GM04503 (cell line): ENCODE measurements at places on chromosomes 13 and 19.

DNA sequence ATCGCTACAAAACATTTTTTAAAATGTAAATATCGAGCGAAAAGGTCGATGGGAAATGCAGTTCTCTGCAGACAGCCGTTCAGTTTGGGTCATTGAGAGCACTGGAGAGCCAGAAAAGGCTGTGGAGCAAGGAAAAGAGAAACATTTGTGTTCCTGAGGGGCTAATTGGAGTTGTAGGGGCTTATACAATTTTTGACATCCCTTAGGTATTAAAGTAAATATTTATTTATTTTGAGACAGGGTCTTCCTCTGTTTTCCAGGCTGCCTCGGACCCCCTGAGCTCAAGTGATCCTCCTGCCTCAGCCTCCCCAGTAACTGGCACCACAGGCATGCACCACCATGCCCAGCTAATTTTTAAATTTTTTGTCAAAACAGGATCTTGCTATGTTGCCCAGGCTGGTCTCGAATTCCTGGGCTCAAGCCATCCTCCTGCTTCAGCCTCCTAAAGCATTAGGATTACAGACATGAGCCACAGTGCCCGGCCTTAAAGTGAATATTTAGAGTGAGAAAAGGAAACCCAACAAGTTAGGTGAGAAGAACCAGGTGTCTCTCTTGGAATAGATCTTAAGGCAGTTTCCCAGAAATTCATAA is 825 bp upstream of the YIF1B start:
- no peak for DNase-seq

DNA sequence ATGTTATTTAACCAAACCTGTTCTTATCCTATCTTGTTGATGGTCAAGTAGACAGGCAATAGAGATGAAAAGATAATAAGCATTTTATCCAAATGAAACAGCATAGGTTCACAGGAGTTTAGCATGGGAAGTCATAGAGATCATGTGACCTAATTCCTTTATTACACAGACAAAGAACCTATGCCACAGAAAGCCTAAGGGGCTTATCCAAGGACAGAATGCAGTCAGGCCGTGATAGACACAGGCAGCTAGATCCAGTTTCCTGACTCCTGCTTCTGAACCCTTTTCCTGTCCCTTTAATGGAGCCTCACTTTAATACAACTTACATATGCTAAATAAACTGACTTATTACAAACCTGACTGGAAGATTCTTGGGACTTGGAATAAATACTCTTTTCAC is 532.1 kb downstream of the IRS2 start:
- no peak for DNase-seq

- DNase-seq = no peak
Measured at GRCh38 chr13:99193152-99193551, 7.5 kb upstream of the UBAC2 start.

- DNase-seq = no peak
Measured at GRCh38 chr13:24145674-24146073, 14.8 kb upstream of the SPATA13 start.

GRCh38 chr13:79735228-79735627 is 254.3 kb downstream of the NDFIP2 start:
- DNase-seq = peak; percentile 13

GRCh38 chr19:56301886-56302620 is 12.6 kb downstream of the ZSCAN5A start:
- no peak for DNase-seq

DNA sequence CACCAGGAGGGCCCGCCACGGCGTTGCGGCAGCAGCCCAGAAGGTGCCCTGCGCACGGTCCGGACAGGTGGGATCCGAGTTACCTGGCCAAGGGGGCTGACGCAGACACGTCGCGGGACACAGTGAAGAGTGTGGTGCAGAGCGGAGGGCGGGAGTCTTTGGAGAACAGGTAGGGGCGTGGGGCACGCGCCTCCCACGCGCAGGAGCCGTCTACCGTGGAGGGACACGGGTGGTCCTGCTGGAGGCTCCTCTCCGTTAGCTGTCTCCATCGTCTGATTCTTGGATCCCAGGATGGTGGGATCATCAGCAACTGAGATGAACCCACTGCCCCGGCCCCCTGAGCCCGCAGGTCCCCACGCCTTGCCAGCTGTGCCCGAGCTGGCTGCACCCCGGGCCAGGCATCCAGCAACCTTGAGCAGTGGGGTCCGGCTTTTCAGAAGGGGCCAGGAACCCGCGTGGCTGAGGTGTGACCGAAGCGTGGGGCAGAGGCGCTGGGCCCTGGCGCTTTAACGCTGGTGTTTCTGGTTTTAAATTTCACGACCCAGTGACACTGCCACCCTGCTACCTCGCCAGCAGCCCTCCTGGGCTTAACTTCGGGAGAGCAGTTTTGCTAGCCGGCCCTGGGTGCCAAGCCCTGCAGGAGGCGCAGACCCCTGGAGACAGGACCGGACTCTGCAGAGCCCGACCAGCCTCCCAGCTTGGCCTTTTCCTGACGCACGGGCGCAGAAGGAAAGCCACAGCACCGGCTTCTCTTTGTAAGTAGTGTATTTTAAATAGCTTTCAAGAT is 7.3 kb downstream of the FGF22 start:
- no peak for DNase-seq

DNA sequence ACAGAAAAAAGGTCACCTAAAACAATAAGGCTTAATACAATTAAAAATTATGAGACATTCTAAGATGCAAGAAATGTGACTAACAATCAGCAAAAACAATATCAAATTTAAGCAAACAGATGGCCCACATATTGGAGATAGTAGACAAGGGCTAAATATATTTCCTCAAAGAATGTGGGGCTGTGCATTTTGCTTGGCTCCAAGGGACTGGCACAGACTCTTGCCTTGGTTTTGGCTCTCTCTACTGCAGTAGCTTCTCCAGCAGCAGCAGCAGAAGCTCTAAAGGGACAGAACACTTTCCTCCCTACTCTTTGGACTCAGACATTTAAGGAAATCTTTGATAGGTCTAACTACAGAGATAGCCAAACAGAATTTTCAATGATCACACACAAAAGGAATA is 38.2 kb upstream of the ZNF780A start:
- no peak for DNase-seq

DNA sequence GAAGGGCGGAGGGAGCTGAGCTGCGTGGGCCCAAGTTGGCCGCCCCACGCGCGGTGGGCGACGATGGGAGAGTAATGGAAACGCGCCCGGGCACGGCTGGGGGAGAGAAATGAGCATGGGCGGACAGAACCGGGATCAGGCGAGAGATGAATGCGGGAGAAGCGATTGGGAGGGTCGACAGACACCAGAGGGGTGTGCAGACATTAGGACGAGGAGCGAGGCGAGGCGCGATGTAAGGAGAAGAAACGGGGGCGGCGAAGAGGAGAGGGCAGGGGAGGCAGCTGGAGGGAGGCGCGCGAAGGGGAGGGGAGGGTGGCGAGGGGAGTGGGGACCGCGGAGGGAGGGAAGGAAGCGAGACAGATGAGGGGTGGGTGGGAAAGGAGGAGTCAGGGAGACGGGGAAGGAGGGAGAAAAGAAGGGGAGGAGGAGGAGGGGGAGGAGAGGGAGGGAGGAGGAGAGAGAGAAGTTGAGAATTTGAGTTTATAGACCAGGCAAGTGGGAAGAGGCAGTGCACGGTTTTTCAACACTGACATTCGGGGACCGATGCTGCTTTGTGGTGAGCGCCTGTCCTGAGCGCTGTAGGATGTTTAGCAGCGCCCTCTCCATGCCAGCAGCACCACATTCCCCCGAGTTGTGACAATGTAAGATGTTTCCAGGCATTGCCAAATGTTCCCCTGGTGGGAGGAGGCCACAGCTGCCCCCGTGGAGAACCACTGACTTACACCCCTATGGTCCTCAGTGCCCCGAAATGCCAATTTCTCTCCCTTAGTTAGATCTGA is at the start of gene SHISA7:
Gene SHISA7, minus strand, starts transcription at position 256 of the 779 bp plus-strand sequence. CDS start 437 bp downstream, outside the sequence.
- no peak for DNase-seq

DNA sequence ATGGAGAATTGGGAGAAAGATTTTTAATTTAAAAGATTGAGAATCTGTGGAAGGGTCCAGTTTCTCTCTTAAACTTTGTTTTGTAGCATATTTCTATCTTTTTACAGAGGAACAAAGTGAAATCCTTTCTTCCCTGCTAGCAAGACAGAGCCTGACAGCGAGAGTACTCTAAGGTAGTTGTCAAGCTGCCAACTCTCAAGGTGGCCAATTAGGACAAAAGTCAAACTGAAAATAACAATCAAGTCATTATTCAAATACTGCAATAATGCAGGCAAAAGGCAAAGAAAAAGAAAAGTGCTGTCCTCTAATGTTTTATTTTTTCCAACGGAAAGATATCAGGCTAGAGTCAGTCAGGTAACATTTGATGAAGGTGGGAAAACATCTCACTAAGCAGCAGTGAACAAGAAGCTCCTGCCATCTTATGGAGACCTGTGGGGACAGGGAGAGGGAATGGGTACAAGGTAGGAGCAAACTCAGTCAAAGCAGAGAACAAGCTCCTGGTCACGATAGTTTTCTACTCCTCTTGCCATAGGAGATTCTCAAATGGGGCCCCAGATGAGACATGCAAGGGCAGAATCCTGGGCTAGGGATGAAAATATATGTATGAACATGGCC is 801.9 kb upstream of the SLITRK1 start:
- no peak for DNase-seq

DNA sequence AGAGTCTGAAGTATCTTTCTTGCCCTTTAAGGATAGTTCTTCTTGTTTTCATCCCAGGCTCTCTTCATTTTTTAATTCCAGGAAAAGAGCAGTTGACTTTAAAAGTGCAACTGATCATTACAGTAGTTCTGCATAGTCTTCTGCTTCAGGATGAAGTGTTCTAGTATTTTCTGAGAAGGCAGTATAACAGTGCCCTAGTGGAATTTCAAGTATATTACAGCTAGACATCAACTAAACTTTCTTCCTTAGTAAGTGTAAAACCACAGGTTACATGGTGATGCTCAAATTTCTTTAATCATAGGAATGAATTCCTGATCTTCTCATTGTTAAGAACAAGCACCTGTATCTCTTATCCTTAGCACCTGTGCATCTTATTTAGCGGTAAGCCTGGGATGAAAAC is 10.9 kb downstream of the NUFIP1 start:
- DNase-seq = no peak

GRCh38 chr13:107721125-107721869 is 494.0 kb downstream of the LIG4 start:
- no peak for DNase-seq

DNA sequence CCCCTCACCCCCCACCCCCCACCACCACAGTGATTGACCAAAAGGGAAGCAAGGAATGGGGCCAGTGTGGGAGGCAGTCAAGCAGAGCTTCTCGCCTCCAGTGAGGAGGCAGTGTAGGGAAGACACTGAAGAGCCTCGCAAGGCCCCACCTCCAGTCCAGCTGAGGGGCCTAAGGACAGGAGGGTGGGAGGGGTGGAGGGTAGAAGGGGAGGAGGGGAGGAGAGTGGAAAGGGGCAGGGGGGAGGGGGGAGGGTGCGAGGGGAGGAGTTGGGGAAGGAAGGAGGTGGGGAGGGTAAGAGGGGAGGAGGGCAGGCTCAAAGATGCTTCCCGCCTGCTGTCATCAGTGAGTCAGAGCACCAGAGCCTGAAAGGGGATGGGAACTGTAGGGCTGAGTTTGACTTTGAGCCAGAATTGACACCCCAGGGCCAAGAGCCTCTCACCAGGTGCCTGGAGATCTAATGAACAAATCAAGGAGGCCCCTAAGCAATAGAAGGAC is 786.2 kb downstream of the UQCRFS1 start:
- DNase-seq = no peak

DNA sequence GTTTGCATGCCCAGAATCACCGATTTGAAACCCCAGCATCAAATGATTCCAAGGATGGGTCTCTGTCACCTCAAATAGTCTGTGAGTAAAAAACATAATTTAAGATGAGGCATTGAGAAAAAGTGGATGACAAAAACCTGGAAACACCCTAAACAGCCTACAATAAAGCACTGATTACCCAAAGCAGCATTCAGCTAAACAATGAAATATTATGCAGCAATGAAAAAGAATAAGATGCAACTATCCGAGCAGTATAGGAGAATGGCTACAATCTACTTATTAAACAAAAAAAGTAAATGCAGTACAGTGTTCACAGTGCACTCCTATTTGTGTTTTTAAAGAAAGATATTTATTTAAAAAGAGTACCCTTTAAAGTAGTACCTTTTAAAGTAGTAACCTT is 7.7 kb upstream of the RFX2 start:
- no peak for DNase-seq

- DNase-seq = peak; percentile 80
Measured at GRCh38 chr19:48492925-48493717, 18.5 kb downstream of the LMTK3 start.
